Effector memory CD8-positive, alpha-beta T cell (primary cell): ENCODE measurements at places on chromosomes 7 and 10.
A peak's percentile ranks its signal among the peaks of the same experiment; 100 is the strongest.

- DNase-seq = no peak
These were observed 208.1 kb downstream of the KIAA1217 start for GRCh38 chr10:24417053-24417452.

- no peak for DNase-seq
These were observed 123.3 kb upstream of the CDK1 start for GRCh38 chr10:60654813-60655464.

- no peak for DNase-seq
These were observed 306.1 kb upstream of the ADARB2 start for GRCh38 chr10:2043379-2043778.

DNA sequence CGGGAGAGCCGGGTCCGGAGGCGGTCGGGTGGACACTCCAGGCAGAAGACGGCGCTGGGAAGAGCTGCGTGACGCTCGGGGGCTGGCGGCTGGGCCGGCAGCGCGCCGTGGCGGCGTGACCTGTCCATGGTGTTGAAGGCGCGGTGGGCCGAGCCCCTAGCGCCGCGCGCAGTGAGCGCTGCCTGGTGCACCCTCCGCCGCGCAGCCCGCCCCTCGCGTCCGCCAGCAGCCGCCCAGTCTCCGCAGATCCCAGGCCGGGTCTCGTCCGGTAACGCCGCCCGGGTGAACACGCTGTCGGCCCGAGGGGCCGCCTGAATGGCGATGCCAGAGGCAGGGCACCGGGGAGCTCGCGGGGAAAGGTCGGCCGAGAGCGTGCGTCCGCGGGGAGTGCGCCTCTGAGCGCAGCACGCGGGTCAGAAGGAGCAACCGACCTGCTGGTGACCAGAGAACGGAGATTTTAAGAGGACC is 657 bp upstream of the TMEM178B start:
- peak; percentile 7 for DNase-seq

DNA sequence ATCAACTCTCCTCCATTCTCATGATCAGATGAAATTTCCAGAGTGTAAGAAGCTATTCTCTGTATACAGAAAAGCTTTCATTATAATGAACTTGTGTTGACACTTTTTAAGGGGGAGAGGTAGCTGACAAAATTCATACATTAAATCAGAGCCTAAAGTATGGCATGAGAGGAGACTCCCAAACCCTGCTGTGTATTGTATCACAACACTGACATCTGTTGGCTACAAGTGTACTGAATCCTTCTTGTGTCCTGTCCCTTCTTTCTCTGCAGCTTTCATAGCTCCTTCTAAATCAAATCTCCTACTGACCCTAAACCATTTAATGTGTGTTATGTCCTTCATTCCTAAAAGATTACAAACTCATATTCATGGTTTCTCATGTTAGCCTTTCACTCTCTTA is 70.9 kb downstream of the GCC1 start:
- no peak for DNase-seq

GRCh38 chr10:124384172-124384571 is 34.6 kb downstream of the OAT start:
- no peak for DNase-seq

DNA sequence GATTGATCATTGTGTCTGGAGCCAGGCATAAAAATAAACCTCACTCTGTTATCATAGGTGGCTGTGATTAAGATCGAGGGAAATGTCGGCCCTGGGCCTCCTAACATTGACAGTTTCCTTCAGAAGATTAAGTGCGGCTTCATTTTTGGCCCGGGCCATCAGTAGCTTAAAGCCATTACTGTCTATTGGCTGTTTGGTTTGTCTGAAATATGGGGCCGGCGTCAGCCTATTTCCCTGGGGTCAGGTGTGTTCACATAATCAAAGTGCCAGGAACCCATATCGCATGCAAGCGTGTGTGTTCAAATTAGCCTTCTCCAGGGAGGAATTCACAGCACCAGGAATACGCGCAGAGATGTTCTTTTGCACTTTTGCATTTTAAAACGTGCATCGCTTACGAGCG is 114.7 kb downstream of the CUX1 start:
- no peak for DNase-seq

DNA sequence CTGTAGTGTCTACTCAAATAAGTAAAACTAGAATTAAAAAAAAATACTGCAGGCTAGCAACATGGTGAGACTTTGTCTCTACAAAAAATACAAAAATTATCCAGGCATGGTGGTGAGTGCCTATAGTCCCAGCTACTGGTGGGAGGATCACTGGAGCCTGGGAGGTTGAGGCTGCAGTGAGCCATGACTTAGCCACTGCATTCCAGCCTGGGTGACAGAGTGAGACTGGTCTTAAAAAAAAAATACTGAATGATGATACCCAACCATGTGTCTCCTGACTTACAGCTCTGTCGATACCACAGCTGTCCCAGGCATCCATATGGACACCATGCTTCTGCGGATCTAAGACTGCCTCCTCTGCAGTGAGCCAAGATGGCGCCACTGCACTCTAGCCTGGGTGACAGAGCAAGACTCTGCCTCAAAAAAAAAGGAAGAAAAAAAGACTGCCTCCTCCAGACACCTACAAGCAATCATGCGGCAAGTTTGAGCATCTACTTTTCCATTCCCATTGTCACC is 7.9 kb upstream of the FRAT1 start:
- DNase-seq = no peak

GRCh38 chr7:158391541-158391940 is 196.1 kb downstream of the PTPRN2 start:
- no peak for DNase-seq

DNA sequence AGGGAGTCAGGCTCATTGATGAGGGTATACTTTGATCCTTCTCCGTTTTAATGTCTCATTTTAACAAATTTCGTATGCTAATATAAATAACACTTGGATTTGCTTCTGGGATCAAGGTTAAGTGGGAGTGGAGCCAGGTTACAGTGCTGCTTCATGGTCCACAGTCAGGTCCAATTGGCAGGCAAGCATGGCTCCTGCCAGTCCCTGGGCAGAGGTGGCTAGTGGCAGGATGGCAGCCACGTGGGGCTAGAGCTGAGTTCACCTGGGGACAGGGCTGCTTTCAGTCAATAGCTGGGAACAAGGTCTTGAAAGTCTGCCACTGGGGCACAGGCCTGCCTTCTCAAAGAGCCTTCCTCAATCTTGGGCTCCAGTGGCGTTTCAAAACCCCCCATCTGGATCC is 16.0 kb upstream of the VWA2 start:
- no peak for DNase-seq

DNA sequence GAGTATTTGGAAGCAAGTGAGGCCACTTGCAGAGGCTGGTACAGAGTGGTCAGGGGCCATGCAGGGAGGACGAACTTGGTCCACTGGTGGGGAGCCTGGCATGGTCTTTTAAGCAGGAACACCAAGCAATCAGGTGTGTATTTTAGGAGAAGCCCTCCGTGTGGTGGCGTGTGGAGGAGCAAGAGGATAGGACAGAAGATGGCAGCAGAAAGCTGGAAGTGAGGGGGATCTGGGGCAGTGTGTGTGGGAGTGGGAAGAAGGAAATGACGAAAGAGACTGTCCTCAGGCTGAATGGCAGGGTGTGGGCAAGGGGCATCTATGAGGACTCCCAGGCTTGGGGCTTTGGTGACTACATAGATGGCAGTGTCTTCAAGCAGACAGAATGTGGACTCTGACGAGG is 51.2 kb downstream of the TEX36 start:
- no peak for DNase-seq

GRCh38 chr7:148286150-148286549 is 304.4 kb upstream of the C7orf33 start:
- no peak for DNase-seq

DNA sequence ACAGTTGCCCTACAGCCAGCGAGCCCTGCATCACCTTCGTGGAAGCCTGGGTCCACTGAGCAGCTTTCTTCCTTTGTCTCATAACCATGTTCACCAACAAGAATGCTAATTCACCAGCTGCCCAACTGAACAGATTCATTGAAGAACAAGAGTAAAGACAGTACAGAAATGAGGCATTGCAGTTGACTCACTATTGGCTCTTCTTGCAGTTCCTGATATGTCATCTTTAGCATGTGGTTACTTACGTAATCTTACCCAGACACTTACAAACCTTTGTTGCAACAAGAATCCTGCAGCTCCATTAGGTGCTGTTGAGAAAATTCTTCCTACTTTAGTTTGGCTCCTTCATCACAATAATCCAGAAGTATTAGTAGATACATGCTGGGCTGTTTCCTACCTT is 174.0 kb upstream of the TPK1 start:
- no peak for DNase-seq

GRCh38 chr10:64733980-64734379 is 1212.8 kb downstream of the REEP3 start:
- DNase-seq = no peak

DNA sequence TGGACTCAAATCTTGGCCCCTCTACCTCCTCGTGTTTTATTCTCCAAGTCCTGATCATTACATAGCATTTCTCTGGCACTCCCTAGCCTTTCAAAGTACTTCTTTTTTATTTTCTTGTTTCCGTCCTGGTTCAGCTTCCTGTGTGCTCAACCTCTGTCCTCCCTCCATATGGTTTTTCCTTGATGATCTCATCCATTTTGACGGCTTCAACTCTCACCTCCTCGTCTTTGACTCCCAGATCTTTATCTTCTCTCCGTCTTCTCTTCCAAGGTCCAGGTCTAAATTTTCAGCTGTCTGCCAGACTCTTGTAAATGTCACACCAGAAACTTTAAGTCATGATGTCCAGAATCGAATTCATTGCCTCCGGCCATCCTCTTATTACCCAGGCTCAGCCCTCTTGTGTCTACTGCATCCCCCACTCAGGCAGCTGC is 23.3 kb upstream of the GFRA1 start:
- DNase-seq = no peak

DNA sequence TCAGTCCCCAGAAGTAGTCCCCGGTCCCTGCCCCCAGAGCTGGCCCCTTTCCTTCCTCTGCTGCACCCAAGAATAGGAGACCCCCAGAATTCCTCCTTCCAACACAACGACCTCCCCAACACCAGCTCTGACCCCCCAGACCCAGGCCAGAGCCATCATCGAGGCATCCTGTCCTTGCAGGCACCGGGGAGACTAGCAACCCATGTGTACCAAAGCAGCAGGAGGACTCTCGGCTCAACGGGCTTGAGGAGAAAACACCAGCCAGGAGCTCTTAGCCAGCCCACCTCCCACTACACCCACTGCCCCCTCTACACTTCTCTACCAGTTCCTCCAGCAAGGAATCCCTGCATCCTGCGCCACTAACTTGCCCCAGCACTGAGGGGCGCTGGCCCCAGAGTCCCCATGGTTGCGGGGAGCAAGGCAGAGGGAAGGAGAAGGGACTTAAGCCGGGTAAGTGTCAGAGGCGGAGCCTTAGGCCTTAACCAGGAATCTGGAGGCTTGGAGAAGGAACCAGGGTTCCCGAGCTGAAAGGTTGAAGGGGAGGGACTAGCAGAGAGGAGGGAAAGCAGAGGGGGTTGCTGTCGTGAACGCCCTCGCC is 3.9 kb downstream of the GRID1 start:
- DNase-seq = no peak

DNA sequence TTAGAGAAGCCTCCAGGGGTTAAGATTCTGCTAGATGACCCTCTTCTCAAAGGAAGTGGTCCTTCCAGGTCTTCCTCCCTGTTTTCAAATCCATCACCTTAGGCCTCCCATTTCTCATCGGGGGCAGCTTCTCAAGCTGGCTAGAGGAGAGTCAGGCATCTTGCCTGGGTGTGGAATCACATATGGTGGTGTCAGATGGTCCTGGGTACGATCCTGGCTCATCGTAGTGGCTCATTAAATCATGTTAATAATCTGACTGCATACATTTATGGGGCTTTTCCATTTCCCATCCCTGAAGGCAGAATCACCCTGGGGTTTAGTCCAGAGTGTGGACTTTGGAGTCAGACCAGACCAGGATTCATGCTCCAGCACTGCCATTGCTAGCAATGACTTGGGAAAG is 132.6 kb downstream of the RPS24 start:
- DNase-seq = no peak

DNA sequence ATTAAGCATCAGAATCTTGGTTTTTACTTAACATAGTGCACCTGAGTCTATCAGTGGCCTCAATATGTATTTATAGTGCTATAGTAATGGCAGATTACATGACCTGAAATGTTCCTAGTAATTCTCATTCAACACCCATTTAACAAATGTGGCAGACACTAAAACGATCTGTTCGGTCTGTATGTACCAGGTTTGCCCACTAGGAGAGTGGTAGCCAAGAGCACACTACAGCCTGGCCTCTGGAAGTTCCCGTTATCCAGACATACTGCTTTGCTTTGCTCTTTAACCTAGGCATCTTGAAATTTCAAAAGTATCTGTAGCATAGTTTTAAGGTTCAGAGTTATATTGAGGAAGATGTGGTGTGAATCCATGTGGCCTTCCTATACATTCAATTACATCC is 395.7 kb upstream of the NRG3 start:
- DNase-seq = no peak

GRCh38 chr7:46927131-46927810 is 654.6 kb downstream of the TNS3 start:
- DNase-seq = no peak

- DNase-seq = no peak
These were observed 108.7 kb upstream of the PRR15 start for GRCh38 chr7:29454899-29455451.
